CD4-positive, alpha-beta T cell treated with Interleukin-12 subunit alpha and Interleukin-12 subunit beta, for 1 hour (primary cell): ENCODE measurements at places on chromosomes 3 and 15.

- no peak for DNase-seq
Observed at GRCh38 chr3:112116748-112117186, 16.3 kb downstream of the GCSAM start.

- no peak for DNase-seq
Observed at GRCh38 chr3:176959867-176960266, 237.4 kb downstream of the TBL1XR1 start.

GRCh38 chr3:81164806-81165205 is 596.6 kb downstream of the GBE1 start:
- no peak for DNase-seq

GRCh38 chr3:174986685-174987084 is 127.6 kb downstream of the NAALADL2 start:
- DNase-seq: no peak

DNA sequence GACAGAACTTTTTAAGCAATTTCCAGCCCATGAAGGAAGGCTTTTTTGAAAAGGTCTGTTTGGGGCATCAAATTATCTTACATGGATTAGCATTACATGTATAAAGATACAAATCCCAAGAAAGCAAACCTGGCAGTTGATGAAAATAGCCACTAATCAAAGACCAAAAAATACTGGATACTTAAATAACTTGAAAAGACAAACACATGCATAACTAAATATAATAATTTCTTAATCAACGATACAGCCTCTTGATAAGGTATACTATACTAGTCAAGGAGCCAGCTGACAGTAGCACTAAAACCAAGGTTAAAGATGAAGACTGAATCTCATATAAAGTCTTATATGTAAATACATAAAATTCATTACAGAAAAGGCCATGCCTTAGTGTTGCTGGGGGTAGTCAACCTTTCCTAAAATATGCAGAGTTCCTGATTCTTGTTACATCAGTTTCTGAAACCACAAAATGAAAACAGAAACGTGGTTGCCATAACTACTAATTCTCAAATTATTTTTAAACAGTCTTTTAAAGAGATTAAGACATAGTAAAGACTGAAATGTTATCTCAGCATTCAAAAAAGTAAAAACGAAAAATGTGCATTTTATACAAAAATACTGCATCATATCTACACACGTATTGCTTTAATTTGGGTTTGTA is 2.0 kb downstream of the ANKRD28 start:
- DNase-seq: peak; percentile 71

- DNase-seq: no peak
Observed at GRCh38 chr3:40523781-40524180, 979 bp upstream of the ZNF621 start.

DNA sequence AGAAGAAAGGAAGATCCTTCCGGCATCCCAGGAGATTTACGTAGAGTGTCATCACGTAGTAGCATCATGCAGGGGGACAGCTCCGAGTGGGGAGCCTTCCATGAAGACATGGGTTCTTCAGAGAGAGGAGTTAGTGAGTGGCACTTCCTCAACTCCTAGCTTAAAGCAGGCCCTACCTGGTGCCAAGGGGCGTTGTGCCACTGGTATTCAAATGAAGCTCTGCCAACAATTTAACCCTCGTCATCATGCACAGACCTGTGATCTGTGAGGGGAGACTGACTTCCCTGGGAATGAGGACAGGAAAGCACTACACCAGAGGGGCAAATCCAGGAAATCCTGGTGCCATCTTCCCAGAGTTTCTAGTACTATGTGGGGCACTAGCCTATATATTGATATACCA is 59.0 kb downstream of the TMEM266 start:
- no peak for DNase-seq

- DNase-seq: no peak
Observed at GRCh38 chr3:105339946-105340345, 26.8 kb upstream of the ALCAM start.

DNA sequence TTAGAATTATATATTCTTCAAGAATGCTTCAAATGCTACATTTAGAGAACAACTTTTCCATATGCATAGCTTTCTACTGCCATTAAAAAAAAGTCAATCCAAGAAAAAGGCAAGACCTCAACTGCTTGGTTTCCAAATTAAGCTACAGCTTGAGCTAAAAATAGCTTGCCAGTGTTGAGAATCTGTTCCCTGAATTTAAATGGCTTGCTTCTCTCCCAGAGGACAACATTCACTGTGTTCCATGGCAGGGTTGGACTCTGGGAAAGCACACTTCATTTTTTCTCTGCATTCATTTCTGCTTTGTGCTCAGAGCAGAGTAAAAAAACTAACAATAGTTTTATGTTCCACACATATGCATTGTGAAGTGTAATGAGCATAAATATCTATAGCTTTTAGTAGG is 50.3 kb upstream of the ACTL6A start:
- DNase-seq: no peak

GRCh38 chr3:177715980-177716379 is 518.7 kb upstream of the TBL1XR1 start:
- DNase-seq: no peak

GRCh38 chr3:57896691-57897090 is 111.5 kb upstream of the FLNB start:
- no peak for DNase-seq
